Activated CD4-positive, alpha-beta T cell treated with anti-CD3 and anti-CD28 coated beads, Interleukin-2, Interleukin-4, amounts not matched to agents 100 ng/mL and 50 ng/mL, durations not matched to agents 16 hours and 8 hours (primary cell): ENCODE measurements at places on chromosomes 3 and 15.

DNA sequence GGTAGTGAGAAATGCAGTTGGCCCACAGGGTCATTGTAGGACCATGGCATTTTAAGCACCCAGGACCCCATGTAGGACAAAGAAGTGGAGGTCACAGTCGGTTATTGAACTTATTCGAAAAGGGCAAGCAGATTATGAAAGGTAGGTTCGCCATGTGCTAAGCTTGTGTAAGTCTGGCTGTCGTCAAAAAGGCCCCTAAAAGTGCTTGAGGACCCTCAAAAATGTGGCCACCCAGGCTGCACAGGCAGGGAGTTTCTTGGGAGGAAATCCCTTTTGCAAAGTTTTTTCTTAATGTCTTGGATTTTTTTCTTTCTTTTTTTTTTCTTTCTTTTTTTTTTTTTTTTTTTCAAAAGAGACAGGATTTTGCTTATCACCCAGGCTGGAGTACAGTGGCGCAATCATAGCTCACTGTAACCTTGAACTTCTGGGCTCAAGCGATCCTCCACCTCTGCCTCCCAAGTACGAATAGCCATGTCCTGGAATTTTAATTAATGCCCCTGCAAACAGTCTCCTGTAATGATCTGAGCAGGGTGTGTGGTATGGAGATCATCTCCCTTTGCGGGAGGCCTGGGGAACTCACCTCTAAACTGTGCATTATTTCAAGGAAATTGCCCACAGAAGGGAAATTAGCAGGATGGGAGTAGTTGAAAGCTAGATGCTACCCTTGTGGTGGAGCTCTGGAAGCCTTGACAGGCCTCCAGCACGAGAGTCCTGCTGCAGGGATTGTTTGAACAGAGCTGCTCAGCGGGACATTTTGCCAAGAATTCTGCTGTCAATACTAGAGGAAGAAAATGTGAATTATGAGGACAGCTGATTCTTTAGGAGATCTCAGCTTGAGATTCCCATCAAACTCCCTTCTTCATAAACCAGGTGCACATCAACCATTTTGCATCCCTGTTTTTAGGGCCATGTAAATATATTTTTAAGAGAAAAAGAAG, 28.4 kb downstream of the THSD4 start:
- DNase-seq, result no peak

GRCh38 chr3:29977360-29977759, 629.0 kb upstream of the TGFBR2 start:
- no peak for DNase-seq

DNA sequence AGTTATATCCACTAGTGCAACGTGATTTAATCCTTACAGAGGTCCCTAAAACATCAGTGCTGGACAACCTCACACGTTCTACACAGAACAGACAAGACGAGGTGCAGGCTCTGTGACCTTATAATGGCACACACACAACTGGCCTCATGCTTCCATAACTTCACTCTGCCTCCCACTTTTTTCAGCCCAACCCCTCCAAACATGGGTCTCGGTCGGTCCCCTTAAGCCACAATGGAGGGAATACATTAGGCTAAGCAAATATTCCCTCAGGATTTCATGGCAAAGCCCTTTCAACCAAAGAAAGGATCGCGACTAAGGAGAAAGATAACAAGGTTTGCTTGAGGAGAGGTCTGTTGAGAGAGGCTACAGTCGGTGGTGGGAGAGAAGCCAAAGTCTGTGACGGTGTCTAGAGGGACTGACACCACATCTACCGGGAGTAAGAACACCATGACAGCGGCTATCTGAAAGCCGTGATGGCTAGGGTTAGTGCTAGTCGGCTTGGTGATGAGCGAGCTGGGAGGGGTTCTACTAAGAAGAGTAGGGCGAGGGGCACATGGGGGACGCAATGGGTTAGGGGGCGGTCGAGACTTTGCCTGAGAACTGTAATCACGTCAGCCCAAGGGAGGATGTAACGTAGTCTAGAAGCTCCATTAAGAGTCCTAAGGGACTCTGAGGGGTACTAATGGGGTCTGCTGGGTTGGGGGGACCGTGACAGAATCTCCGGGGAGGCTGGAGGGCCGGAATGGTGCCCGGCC, 1.0 kb downstream of the MYO9A start:
- peak; percentile 7 for DNase-seq

DNA sequence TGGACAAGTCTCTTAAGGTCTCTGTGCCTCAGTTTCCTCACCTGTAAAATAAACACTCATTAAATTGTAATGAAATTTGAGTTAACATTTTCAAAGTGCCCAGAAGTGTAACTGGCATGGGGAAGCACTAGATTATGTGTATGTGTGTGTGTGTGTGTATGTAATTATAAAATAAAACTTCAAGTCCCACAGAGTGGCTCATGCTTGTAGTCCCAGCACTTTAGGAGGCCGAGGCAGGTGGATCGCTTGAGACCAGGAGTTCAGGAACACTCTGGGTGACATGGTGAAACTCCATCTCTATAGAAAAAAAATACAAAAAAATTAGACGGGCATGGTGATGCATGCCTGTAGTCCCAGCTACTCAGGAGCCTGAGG, 403.4 kb downstream of the IL5RA start:
- no peak for DNase-seq

- no peak for DNase-seq
Observed at GRCh38 chr3:183958226-183958625, 59.5 kb downstream of the ABCC5 start.

DNA sequence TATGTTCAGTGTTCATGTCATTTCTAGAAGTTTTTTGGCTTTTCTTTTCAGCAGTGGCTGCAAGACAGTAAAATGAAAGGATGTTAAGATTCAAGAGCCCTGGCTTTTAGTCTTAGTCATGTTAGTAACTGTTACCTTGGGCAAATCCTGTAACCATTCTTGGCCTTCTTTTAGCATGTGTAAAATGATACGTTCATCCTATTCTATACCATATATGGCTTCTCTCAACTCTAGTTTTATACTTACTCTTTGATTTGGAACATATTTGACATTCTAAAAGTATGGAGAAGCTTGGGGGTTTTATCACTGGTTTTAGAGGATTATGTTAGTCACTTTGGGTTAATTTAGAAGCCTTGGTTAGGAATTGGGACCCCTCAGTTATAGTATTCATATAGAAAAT, 20.1 kb downstream of the GTF2E1 start:
- DNase-seq, result peak; percentile 9

- no peak for DNase-seq
Observed at GRCh38 chr15:76177491-76178040, 117.8 kb downstream of the TMEM266 start.

DNA sequence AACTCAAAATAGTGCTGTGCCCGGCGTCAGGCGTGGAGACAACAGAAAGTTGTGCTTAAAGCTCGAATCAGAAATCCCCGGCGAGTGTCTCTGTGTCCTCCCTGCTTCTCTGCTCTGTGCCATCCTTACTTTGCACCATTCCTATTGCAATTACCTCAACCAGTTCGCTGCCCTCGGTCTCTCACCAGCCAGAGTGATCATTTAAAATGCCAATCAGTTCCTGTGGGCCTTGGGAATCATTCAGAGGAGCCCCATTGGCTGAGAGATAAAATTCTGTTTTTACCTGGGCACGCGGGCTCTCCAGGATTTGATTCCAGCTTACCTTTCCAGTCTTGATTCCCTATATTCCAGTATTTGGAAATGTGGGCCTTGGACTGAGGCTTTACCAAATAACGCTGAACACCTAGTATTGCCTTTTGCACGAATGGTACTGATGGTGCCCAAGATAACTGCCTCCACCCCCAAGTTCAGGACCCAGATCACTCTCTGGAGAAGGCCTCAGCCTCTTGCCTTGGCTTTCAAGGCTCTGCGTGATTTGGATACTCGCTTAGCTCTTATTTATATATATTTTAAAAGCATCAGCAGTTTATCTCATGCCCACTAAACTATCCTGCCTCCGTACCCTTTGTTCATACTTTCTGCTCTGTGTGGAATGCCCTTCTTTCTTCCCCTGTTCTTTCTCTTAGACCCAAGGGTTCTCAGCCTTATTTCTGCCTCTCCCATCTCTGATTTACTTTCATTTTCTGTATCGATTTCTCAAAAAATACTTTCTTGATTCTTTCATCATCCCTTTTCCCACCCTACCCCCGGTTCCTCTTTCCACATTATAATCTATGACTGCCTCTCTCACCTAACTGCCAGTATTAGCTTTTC, 863 bp downstream of the PSMA4 start:
- peak; percentile 22 for DNase-seq

DNA sequence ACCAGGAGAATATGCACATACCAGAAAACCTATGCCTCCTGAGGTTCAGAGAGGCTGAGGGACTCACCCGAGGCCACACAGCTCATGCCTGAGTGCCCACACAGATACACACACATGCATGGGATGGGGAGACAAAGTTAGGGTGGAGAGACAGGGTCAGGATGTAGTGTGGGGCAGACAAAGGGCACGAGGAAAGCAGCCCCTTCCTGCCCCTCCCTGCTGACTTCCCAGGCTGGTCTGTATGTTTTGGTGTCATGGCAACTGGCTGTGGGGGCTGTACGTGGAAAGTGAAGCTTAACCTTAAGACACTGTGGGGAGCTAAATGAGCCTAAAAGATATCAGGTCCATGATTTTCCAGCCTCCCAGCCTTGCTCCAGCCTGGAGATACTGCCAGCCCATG, 57.8 kb downstream of the EPHB3 start:
- DNase-seq, result no peak

DNA sequence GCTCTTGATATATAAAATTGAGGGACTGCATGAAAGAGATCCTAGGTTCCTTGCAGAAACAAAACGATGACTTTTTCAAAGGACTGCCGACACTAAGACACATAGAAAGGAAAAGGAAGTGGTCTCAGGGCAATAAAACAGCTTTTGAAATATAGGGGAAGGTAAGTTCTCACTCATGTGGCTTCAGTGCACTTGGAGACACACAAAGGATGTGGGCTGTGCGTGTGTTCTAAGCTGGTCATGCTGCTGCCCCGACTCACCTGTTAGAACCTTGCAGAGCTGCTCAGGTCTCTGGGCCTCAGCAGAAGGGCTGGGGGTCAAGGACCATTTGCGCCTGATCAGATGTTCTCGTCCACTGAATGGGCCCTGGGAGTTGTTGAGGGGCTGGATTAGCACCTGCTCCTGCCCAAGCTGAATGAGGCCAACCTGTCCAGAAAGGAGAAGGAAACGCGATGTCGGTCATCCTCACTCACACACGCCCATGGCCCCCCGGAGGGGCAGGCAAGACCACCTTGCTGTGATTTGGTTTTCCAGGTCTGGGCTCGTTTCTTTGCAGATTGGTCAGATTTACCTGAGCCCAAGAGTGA, 11.1 kb downstream of the ADAMTS17 start:
- peak; percentile 23 for DNase-seq

GRCh38 chr3:52886049-52886730, 11.2 kb downstream of the STIMATE start:
- DNase-seq, result no peak

GRCh38 chr3:86951322-86951721, 39.6 kb downstream of the VGLL3 start:
- DNase-seq, result no peak

DNA sequence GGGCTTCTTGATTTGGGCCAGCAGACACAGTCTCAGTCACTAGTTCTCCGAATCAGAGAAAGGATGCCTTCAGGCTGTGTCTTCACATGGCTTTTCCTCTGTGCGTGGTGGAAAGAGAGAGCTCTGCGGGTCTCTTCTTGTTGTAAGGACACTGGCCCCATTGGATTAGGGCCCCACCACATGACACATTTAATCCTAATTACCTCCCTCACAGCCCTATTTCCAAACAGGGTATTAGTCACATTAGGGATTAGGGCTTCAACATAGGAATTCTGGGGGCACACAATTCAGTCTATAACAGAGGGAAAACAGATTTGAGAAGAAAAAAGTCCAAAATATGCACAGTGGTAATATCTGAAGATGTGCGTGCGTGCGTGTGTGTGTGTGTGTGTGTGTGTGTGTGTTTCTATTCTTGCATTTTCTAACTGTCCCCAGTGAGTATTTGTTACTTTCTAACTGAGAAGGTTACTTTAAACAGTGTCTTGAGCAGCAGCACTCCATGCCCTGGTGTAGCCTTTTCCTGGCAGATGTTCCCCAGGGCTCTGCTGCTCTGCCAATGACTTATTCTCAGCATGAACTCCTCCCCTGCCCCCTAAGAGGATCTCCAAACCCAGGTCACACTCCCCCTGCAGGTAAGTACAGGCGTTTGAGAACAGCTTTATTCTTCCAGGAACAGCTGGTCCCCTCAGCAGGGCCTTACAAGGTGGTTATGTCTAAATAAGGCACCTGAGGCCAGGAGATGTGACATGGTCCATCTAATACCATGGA, 72.9 kb downstream of the RPL39L start:
- DNase-seq, result peak; percentile 39

GRCh38 chr3:155843569-155843968, 10.7 kb downstream of the SLC33A1 start:
- DNase-seq, result no peak

DNA sequence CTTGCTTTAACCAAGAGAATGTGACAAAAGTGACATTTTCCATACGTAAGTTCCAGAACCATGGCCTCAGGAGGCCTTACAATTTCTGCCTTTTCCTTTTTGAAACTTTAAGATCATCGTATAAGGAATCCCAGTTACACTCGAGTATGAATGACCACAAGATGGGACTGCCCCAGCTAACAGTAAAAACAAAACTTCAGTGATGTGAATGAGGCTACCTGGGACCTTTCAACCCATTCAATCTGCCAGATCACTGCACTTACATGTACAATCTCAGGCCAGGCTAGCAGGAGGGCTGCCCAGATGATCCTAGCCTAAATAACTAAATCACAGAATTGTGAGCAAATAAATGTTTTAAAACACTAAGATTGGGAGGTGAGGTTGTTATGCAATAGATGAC, 328.8 kb downstream of the CNTN6 start:
- no peak for DNase-seq

DNA sequence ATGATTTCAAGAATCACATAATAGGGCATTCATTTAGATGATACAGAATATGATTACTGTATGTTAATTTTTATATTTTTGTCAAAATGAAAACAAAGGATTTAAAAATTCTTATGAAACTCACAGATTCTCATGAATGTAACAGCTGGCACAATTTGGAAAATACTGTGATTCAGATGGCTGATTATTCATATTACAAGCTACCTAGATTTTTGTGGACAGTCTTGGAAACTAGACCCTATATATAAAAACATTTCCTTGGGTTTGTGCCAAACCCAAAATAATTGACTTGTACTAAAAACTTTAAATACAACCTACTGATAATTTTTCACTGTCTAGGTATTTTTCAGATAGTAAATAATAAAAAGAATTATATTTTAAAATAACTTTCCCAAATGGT, 26.2 kb downstream of the ZBED2 start:
- no peak for DNase-seq

GRCh38 chr3:32278714-32279113, 40.2 kb downstream of the CMTM8 start:
- DNase-seq, result no peak

GRCh38 chr3:100891033-100891432, 102.2 kb downstream of the ABI3BP start:
- DNase-seq, result peak; percentile 6

- DNase-seq, result no peak
Observed at GRCh38 chr3:48112813-48113212, 75.4 kb downstream of the CDC25A start.

- DNase-seq, result no peak
Observed at GRCh38 chr3:182245059-182245458, 533.3 kb downstream of the SOX2 start.
